COR-L47 (cell line): ENCODE measurements at places on chromosomes 12 and 14.

DNA sequence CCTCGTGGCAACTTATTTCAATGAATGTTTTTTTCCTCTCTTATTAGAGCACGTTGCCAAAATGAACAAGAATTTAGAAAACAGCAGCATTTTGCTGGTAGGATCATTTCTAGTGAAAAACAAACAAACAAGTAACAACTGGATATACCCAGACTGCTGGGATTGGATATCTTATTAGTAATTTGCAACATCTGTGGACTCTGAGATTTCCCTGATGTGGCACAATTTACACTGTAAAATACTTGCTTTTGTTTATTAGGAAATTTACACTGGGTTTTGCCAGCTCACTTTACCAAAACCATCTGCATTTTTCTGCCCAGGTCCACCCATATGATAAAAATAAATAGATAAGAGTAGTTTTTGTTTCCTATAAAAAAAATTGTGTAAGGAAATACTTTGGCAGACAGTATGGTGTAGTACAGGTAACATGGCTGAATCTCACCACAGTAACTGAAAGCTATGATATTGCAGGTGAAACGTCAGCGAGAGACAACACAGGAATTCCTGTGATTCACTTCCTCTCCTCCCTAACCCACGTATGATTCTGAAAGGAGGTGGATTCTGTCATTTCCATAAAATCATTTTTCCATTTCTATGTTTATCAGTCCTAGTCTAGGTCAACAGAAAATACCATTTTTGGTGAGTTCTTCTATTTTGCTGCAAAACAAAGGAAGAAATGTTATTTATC is 176.2 kb upstream of the NOVA1 start:
- DNase-seq, result no peak

DNA sequence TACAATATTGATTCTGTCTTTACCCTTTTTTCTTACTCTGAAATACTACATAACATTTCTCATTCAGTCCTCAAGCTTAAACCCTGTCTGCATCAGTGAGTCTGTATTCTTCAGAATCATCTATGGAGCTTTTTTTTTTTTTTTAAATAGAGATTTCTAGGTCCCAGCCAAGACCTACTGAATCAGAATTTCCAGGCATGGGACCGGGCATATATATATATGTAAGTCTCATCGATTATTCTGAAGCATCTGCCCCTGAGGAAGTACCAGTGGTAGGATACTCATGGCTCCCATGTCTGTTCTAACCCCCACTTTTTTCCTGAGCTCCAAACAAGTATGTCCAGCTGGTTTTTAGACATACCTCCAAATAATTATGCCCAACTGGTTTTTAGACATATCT is 6.1 kb downstream of the DDX47 start:
- DNase-seq, result no peak

DNA sequence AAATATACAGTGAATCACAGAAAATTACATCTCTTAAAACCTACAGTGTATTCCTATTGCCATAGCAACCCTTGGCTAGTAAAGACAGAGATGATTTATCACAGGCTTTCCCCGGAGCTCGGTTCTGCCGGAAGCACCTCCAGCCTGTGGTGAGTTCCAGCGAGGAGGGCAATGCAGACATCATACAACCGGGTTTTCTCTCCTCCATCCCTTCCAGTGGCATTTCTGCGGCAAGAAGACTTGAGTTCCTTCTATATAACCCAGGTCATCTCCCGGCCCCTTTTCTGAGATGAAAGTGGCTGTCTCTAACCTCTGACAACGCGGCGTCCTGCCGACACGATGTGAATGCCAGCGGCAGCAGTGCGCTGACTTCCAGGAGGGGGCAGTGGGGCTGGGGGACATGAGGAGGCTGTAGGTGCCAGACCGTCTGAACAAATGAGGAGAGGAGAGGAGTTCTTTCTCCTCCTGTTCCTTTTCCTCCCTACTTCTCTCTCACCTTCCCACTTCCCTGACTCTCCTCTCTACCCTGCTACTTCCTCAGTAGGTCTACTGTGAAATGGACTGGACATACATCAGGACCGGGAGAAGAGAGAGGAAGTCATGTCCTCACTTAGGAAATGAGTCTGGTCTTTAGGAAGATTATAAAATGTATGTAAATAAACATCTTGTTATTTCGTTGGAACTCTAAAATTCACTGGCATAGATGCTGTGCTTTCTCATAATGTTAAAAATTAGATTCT is 68.6 kb upstream of the MAX start:
- DNase-seq, result no peak

DNA sequence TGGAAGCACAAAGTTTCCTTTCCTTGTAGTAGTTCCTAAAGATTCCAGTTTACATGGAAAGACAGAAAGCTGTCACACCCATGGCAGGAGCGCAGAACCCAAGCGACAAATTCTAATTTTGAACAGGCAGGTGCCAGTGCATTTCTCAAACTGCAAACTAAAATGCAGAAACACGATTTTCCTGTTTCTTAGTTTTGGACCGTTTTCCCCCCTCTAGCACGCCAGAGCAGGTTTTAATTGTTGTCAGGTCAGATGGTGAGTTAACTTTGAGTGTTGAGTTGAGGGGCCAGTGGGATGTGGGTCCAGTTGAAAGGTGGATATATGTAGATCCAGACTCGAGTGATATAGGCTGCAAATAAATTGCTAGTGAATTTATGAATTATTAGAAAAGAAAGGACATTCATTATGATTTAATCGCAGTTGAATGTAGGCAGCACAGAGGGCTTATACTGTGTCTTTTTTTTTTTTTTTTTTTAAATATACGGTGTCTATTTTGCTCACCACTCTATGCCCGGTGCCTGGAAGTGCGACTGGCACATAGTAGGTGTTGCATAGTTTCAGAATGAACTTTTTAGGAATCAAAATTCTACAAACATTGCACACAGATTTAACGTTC is 909 bp upstream of the ETFBKMT start:
- DNase-seq, result no peak

DNA sequence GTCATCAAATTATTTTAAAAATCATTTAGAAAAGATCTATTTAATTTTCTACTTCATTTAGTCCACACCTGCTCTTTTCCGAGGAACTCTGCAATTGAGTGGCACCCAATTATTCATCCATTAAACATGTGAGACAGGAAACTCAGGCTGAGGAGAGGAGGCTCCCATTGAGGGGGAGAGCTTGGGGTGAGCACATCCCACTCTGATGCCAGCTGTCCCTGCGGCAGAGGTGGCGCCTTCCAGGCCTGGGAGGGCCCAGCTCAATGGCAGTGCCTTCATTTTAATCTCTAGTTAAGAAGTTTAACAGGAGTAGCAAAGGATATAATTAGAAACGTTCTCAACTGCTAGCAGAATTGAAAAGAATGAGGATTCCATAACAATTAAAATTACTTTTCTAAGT is 92.0 kb downstream of the ITPR2 start:
- no peak for DNase-seq

DNA sequence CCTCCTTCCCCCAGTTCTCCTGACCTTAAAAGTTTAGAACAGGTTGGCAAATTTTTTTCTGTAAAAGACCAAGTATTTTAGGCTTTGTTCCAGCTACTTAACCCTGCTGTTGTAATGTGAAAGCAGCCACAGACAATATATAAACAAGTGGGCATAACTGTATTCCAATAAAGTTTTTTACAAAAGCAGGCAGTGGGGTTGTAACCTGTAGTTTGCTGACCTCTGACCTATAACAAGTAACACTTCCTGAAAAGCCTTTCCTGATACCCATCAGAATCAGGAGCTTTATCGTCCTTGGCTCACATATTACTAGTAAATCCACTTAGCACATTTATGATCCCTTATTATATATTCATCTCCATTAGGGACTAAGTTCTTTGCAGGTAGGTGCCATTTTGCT is 13.1 kb upstream of the SMARCC2 start:
- DNase-seq, result no peak

DNA sequence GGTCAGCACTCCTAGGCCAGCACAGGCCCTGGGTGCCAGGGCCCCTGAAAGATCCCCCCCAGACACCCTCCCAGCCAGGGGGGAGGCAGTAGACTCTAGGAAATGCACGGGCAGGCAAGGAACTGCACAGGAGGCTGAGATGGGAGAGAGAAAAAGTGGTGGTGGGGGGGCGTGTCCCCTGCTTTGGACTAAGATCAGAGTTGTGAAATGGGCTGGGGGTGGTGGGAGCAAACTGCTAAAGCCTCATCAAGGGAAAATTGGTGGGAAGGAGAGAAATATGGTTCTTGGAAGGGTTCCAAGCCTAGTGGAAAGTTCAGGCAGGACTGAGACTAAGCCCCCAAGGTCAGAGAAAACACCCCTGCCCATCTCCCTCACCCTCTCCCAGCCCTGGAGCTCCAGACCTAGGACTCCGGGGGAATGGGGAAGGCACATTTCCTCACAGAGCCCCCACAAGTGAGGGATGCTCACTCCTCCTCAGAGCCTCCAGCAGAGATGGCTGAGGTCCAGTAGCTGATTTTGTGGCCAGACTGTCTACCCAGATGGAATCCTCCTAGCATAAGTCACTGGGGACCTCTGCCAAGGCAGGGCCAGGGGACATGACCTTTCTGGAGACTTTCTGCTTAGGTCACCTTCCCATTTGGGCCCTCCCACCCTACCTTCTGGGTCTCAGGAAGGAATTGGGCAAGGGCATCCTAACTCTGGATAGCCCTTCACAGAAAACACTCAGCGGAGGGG is 29.8 kb downstream of the FIGNL2 start:
- DNase-seq, result no peak

- no peak for DNase-seq
Observed at GRCh38 chr12:96879301-96879700, 27.8 kb upstream of the NEDD1 start.

- no peak for DNase-seq
Observed at GRCh38 chr14:73153272-73153671, 17.0 kb downstream of the PSEN1 start.

GRCh38 chr12:52402873-52403540 is 3.1 kb downstream of the KRT82 start:
- DNase-seq, result no peak
